ENCODE measurements at places on chromosomes 11 and 22. TPM values are rescaled to one million over a fixed set of nuclear protein-coding genes. Genes with fewer than 3 reads are reported as not detected.

The BCO2 gene
- total RNA-seq = 0.50 TPM

The LUZP2 gene
- total RNA-seq = 0.32 TPM

DNA sequence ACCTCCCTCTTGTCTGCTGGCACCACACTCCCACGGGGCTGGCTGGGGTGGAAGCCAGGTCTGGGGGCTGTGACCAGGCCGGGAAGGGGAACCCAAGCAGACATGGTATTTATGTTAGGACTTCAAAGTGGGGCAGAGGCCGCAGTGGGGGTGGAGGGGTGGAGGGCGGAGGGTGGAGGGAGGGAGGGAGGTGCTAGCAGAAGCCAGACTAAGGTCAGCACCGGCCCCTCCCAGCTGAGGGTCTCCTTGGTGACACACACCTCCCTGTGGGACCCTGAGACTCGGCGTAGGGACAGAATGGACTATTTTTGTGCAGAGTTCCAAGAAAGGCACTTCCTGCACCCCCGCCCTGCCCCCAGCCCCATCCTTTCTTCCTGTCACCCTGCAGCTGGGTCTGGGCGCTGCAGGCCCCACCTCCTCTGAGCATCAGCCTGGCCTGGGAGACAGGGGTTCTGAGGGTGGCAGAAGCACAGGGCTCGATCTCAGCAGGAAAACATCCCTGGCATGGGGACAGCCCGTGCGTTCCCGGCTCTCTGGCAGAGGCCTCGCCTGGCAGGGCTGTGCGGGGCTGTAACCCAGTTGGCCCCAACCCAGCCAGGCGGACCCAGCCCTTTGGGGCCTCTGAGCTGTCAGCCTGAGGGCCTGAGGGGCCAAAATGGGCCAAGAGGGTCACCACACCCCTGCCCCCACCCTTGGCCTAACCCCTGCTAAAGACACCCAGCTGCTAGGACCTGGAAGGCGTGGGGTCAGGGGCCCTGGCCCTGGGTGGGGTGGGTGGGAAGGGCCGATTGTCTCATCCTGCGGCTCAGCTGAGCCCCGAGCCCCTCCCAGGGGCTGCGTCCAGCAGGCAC lies 9.6 kb upstream of the CD248 start:
- DNase-seq = no peak

DNA sequence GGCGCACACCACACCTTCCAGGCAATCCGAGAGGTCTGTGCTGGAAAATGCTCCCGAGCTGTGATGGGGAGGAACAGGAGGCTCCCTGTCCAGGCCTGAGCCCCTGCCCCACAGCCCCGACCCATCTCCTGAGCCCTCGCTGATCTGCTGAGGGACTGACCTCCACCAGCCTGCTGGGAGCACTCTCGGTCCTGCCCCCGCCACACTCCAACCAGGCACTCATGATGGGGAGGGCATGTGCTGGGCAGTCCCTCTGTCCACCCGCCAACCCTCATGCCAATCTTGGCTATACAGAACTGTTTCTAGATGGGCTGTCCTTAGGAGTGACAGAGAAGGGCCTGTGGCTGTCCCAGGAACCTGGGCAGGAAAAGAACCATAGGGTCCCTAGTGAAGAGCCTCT lies 70.8 kb downstream of the TRMU start:
- no peak for DNase-seq

GRCh38 chr11:1830322-1831223 lies 4.2 kb upstream of the SYT8 start:
- no peak for DNase-seq

All from NCI-H460 (cell line).